ENCODE measurements at places on chromosomes 4 and X.

- DNase-seq = no peak
These were observed 15.2 kb upstream of the CXCL6 start for GRCh38 chr4:73821325-73821724.

- no peak for DNase-seq
These were observed 10.2 kb downstream of the DUSP9 start for GRCh38 chrX:153657161-153657560.

GRCh38 chr4:132180020-132180427 is 969.1 kb upstream of the PCDH10 start:
- no peak for DNase-seq

DNA sequence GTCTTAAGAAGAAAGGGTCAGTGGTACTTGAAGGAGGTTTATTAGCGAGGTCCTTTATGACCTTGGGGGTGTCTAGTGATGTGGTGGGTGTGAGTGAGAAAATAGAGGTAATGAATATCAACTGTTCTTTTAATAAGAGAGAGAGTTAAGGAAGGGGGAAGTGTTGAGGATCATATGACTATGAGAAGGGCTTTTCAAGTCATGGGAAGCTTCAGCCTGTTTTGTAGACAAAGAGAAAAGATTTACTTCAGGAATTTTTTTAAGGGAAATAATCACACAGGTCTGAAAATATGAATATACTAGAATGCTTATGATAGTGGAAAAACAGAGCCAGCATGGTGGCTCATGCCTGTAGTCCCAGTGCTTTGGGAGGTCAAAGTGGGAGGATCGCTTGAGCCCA is 41.3 kb upstream of the MTMR1 start:
- DNase-seq = no peak

- DNase-seq = no peak
These were observed 5.7 kb downstream of the EFNB1 start for GRCh38 chrX:68834371-68835103.

DNA sequence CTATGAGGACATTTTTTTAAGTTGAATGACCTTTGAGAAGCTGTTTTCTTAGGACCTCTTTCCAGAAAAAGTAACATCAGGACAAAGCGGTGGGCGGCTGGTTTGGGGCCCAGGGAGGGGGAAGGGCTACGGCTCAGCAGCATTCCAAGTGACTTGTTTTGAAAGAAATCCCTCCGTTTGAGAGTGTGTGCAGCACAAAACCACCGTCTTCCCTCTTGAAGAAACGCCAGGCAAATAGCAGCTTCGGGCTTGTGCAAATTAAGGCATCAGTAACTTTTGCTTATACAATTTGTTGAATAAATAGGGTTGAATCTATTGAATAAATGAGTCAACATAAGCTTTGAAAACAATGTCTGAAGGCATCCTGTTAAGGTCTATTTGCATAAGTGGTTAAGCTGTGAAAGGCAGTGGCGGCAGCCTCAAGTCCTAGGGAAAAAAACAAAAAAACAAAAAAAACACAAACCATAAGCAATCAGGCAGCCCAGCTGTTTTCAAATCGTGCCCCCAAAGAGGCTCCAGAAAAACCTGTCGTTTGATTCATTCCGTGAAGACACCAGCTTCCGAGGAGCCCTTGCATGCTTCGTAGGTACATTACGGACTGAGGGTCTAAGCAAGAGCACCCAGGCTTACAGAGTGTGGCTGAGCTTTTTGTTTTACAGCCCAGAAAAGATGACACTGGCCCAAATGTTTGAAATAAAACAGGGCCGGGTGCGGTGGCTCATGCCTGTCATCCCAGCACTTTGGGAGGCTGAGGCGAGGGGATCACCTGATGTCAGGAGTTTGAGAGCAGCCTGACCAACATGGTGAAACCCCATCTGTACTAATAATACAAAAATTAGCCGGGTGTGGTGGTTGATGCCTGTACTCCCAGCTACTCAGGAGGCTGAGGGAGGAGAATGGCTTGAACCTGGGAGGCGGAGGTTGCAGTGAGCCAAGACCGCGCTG is 103.7 kb downstream of the CRLF2 start:
- DNase-seq = no peak

DNA sequence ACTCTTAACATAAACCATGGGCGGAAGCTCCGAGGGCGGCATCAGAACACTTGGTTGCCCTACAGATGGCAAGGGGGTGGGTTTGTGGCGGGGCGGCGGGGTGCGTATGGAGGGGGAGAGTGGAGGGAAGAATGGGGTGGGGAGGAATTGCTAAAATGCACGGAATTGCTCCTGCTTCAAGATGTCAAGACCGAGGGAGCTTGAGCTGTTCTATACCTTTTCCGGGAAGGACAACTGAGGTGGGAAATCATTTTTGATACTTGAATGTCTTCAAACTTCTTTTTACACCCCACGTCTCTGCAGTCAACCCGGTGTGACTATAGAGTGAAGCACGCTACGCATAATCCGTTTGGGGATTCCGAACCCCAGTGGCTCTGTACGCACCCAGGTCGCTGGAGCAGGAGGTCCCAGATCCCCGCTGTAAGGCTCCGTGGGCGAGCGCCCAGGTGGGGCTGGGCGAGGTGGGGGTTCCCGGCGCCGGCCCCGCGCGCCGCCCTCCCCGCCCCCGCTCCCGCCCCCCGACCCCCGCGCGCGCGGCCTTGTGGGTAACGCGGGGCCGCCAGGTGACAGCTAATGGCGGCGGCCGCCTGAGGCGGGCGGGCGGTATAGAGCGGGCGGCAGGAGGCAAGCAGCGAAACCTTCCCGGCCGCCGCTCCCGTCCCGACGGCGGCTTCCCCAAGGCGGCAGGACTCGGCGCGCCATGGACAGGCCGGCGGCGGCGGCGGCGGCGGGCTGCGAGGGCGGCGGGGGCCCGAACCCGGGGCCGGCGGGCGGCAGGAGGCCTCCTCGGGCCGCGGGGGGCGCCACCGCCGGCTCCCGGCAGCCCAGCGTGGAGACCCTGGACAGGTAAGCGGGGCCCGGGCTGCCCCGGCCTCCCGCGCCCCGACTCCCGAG is at the start of gene MTMR1:
Gene MTMR1, plus strand, starts transcription at position 566 of the 894 bp plus-strand sequence. Its CDS starts 135 bp downstream, at position 701.
- no peak for DNase-seq
